Thyroid gland (tissue), 4 donors: ENCODE measurements at places on chromosomes 4 and X. TPM values are rescaled to one million over a fixed set of nuclear protein-coding genes. Genes with fewer than 3 reads are reported as not detected.

- H3K4me3 ChIP-seq: no peak overlapping the region
- no peak for DNase-seq
- no peaks in the 10 kb centered on the region for H3K27me3 ChIP-seq
- no peaks in the 10 kb centered on the region for H3K36me3 ChIP-seq
- H3K4me1 ChIP-seq: no peaks in the 10 kb centered on the region
These were observed 22.2 kb upstream of the PLP1 start for GRCh38 chrX:103754401-103754800.

DNA sequence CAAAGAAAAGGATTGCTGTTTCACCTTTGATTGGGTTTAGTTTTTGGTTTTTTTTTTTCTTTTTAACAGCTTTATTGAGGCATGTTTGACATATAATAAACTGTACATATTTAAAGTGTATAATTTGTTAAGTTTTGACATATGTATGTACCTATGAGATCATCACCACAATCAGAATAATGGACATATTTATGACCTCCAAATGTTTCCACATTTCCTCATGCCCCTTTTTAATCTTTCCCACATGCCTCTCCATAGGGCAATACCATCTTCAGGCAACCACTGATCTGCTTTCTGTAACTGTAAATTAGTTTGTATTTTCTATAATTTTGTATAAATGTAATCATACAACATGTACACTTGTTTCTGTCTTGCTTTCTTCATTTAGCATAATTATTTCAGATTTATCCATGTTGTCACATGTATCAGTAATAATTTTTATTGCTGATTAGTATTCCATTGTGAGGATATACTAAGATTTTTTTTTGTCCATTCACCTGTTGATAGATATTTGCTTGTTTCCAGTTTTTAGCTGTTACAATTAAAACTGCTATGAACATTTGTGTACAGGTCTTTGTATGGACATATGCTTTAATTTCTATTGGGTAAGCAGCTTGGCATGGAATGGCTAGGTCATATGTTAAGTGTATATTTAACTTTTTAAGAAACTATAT is 33.5 kb downstream of the PTPN13 start:
- H3K27me3 ChIP-seq: no peaks in the 10 kb centered on the region
- peaks cover 8% of the 10 kb centered on the region for H3K4me1 ChIP-seq
- no peak overlapping the region for H3K27ac ChIP-seq
- no peak for DNase-seq

DNA sequence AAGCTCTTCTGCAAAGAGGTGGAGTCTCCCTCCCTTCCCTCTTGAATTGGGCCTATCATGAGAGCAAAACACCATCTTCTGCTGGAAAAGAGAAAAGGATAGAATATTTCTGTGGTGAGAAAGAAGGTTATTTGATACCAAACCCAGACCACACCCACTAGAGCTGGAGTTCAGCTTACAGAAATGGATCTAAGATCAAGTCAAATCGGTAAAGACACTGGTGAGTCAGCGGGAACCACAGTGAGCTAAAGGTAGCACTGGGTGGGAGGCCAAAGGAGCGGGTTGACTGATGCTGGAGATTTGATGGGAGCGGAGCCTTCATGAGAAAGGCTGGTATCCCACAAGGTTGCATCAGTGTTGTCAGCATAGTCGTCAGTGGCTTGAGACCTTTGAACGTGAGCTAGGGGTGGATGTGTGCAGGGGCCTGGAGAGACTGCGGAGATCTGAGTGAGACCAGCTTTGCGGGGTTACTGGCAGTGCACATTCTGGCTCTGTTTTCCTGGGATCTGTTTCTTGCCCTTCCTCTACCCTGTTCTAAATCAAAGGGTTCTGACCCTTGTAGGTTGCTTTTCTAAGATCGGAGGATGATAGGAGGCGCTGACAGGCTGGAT is 106.4 kb upstream of the SCOC start:
- no peaks in the 10 kb centered on the region for H3K4me1 ChIP-seq
- H3K4me3 ChIP-seq: no peak overlapping the region
- H3K36me3 ChIP-seq: no peaks in the 10 kb centered on the region
- no peaks in the 10 kb centered on the region for H3K27me3 ChIP-seq
- DNase-seq: no peak
- H3K27ac ChIP-seq: no peak overlapping the region

- H3K27me3 ChIP-seq: no peaks in the 10 kb centered on the region
- no peaks in the 10 kb centered on the region for H3K36me3 ChIP-seq
- DNase-seq: no peak
- H3K4me1 ChIP-seq: no peaks in the 10 kb centered on the region
These were observed 29.6 kb upstream of the KCNE5 start for GRCh38 chrX:109654516-109655109.

DNA sequence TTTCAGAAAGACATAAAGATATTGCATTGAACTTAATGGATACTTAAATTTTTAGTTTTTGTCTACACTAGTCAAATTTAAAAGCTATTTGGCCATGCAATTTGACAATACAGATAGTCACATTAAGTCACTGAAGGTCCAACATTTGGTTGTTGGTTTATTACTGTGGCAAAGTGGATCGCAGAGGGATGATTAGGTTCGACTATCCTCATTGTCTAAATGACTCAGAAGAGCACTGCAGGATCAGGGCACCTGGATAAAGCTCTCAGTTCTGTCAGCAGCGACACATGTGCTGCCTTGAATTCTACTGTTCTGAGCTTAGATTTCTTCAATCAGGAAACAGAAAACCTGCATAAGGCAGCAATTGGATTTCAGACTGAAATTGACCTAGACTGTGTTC is 130.7 kb downstream of the AMELX start:
- H3K27me3 ChIP-seq: no peaks in the 10 kb centered on the region
- no peak overlapping the region for H3K4me3 ChIP-seq
- peaks cover 9% of the 10 kb centered on the region for H3K4me1 ChIP-seq
- H3K27ac ChIP-seq: peak overlapping the region; percentile 41

OPN1MW gene
- total RNA-seq: not detected

CT83 gene
- total RNA-seq: not detected
